ENCODE measurements at places on chromosomes 12 and 14.
A peak's percentile ranks its signal among the peaks of the same experiment; 100 is the strongest.

- no peak for DNase-seq
Measured at GRCh38 chr14:71290960-71291466, 383.8 kb downstream of the PCNX1 start.

- DNase-seq, result peak; percentile 32
Measured at GRCh38 chr14:104887623-104888488, 22.8 kb downstream of the CEP170B start.

GRCh38 chr12:107288414-107289127 is 195.2 kb upstream of the CRY1 start:
- no peak for DNase-seq

DNA sequence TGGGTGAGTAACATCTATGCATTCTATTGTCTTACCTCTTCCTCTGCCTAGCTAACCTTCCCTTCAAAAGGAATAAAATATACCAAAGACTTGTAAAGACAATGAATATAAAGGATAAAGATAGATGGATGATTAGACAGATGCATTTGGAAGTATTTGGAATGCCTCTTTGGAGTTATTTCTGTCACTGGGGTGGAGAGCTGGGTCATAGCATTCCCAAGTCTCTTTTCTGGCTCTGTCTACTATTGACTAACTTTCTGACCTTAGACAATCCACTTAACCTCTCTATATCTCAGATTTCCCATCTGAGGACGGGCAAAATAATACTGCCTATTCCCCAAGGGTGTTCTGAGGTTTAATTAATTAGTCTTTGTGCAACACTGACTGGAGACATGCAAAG is 517.4 kb downstream of the DIO2 start:
- DNase-seq, result no peak

- DNase-seq, result no peak
Measured at GRCh38 chr12:99978152-99978551, 6.6 kb downstream of the ANKS1B start.

Data from right forelimb (tissue), 1 donor.